ENCODE measurements at places on chromosomes 3 and 15.

DNA sequence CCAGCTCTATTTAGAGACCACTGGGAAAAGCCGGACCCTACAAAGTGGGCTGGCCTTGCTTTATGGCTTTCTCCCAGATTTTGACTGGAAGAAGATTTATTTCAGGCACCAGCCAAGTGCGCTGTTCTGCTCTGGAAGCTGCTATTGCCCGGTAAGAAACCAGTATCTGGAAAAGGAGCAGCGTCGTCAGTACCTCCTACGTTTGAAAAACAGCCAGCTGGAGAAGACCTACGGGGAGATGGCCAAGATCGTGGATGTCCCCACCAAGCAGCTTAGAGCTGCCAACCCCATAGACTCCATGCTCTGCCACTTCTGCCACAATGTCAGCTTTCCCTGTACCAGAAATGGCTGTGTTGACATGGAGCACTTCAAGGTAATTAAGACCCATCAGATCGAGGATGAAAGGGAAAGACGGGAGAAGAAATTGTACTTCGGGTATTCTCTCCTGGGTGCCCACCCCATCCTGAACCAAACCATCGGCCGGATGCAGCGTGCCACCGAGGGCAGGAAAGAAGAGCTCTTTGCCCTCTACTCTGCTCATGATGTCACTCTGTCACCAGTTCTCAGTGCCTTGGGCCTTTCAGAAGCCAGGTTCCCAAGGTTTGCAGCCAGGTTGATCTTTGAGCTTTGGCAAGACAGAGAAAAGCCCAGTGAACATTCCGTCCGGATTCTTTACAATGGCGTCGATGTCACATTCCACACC lies 60.9 kb downstream of the PXYLP1 start:
- no peak for DNase-seq

- no peak for DNase-seq
Measured at GRCh38 chr15:57061281-57061680, 142.8 kb downstream of the TCF12 start.

DNA sequence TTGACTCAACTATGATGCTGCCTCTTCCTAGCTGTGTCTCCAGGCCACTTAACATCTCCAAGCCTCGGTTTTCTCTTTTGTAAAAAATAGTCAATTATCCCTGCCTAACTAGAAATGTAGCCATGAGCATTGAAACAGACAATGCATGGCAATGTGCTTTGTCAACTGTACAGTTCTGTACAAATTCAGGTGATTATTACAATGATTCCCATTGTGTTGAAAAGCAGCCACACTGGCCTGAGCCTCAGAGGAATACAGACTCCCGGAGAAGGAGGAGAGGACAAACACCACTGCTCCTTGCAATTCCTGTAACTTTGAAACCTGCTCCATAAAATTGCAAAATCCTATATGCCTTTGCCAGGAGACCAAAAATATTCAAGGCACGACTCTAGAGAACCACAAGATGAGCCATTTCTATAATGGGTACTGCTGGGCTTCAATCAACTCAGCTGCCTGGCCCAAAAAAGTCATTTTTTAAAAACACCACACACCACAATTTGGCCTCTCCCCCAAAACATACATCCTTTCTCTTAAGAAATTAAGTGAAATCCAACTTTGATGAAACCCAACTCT lies 28.6 kb downstream of the DAPK2 start:
- no peak for DNase-seq

- DNase-seq = no peak
Measured at GRCh38 chr3:54917862-54918261, 10.0 kb downstream of the LRTM1 start.

DNA sequence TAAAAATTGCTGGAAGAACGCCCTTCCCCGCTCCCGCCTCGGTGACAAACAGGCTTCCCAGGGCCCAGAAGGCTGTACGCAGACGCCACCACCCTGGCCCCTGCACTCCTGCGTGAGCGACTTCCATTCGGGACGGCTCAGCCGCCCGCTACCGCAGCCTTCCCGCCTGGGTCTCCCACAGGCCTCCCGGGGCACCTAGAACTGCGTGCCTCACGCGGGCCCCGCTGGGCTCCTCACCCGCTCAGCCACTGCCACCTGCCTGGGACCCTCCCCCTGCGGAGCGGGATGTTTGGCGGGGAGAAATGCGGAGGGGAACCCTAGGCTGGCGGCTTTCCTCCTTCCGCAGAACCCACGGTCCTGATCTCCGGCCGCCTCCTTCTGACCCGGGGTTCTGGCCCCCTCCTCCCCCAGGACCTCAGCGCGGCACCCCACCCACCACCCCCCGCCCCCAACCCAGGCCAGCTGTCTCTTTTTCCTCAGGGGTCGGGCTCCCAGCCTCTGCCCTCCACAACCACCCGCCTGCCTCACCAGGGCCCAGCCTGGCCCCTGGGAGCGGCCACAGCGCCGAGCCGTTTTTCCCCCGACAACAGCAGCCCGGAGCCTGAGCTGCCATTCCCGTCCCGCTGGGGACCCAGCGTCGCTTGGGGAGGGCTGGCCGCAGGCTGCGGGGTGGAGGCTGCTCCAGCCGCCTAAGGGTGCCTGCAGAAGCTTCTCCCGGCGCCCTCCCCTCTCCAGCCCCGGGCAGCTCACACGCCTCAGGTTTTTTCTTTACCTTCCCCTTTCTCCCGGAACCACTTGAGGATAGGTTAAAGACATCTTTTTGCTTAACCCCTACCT lies 27.6 kb upstream of the RAB7A start:
- peak; percentile 71 for DNase-seq

All from AG08396 (cell line).